ENCODE measurements at places on chromosomes 2 and 18.

DNA sequence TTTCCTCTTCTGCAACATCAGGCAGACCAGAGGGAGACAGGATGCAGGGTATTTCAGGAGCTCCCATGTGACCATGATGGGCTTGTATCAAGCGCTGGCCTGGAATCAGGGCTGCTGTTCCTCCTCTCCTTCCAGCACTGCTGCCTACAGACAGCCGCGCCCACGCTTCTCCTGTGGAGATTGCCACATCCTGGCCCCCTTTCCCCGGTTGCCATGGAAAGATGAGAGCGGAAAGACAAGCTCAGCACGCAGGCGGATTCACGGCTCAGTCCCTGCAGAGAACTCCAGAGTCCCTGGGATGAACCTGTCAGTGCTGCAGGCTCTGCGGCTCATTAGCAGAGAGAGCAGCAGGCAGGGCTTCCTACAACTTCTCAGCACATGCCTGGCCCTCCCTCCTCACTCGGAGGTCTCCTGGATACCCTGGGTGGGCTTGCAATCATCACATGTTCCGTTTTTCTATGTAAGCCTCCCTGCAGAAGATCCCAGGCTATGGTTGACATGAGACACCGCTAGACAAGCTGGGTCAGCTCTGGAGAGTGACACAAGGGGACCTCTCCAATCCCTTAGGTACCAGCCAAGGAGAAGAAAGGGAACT is 497.8 kb upstream of the MYT1L start:
- no peak for DNase-seq

DNA sequence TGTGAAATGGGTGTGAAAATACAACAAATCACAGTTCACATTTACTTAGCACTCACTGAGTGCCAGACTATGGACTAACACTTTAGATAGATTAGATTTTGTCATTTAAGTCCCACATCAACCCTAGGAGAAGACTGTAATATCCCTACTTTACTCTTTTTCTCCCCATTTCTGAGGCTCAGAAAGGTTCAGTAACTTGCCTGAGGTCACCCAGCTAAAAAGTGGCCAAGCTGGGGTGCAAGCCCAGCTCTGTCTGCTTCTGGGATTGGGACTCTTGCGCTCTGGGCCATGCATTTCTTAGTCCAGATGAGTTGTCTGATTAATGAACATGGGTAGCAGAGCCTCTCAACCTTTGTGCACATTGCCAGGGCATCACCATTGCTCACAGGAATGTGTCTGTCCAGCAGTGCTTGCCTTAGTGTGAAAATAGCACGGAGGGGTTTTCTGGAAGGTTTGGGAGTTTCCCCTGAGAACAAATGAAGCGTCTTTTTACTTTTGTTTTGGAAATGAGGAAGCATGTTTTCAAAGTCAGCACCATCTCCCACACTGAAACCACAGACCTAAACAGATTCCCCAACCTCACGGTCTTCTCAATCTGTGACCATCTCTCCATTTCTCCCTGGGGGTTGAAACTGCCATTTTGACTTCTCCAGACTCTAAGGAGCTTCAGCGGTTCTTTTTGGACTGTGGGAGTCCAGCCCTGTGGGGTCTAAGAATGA is 31.9 kb downstream of the NRP2 start:
- DNase-seq: no peak

GRCh38 chr18:35956226-35956625 is 16.3 kb upstream of the RMP24 start:
- no peak for DNase-seq

DNA sequence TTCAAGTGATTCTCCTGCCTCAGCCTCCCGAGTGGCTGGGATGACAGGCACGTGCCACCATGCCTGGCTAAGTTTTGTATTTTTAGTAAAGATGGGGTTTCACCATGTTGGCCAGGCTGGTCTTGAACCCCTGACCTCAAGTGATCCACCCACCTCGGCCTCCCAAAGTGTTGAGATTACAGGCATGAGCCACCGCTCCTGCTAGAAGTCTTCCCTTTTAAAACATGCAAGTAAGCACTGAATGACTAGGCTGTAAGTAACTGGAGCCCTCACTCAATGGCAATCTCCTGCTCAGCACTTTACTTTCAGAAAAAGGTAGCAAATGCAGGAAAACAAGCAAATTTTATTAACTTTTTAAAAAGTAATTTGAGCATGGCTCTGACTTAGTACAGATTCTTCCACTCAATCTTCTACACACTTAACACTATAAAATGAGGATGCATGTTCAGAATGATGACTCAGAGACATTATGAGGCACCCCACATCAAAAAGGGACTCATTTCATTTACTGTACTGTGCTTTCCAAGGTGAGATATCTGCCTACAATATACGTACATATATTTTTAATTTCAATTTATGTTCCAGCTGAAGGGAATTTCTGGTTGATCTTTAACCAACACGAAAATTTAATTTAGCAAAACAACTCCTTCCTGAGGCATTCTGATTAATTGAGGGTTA is 6.6 kb upstream of the NCK2 start:
- DNase-seq: no peak

- no peak for DNase-seq
Observed at GRCh38 chr2:181189951-181190350, 209.5 kb downstream of the UBE2E3 start.

- no peak for DNase-seq
Observed at GRCh38 chr2:191615596-191615995, 62.3 kb upstream of the NABP1 start.

DNA sequence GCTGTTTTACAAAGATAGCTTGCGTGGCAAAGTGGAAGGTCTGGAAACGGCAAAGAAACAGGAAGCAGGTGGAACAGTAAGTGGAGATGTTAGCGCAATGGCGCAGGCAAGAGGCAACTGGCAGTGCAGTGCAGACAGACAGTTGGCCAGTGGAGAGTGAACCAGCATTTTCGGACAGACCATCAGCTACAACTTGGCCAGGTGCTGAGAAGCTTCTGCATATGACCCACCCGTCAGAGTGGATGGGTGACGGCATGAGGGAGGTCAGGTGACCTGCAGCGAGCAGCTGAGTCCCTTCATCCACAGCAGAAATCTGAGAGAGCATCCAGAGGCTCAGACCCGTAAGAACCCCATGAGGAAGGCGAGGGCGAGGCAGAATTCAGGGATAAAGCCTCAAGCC is 33.8 kb downstream of the NPC1 start:
- DNase-seq: no peak

GRCh38 chr2:159916511-159916910 is 118.5 kb upstream of the CD302 start:
- no peak for DNase-seq

- DNase-seq: no peak
Observed at GRCh38 chr2:103284750-103285149, 522.9 kb downstream of the TMEM182 start.

- no peak for DNase-seq
Observed at GRCh38 chr2:47077442-47078117, 77.5 kb downstream of the STPG4 start.

DNA sequence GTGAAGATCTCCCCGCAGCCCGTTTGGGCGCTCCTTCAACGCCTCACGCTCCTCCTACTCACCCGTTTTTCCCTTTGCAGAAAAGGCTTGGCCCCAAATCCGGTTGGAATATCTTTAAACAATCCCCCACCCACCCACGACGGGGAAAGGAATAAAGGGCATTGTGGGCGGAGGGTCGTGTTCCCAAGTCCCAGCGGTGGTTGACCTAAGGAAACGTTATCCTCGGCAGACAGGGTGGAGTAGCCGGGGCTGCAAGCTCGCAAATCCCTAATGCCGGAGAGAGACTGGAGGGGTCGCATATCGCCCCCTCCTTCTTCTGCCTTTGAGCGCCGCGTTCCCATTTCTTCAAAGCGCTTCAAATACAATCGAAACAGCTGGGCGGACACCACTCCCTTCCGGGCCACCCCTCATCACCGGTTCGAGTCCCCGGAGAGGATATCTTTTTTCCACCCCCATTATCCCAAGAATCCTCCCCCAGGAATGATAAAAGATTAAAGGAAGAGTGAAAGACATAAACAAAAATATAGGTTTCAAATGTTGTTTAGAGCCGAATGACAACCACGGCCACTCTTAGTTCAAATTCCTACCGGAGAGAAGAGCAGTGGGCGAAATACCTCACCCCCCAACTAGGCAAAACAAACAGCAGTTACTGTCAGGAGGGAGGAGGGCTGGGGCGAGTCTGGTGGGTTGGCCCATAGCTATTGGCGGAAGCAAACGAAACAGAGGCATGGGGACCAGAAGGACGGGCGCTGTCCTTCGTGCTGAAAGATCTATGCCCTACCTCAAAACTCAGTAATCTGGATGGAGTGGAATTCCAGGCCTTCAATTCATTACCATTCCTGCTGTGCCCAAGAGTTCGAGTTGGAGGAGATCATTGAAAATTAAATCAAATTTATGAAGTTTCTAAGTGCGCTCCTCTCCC is 2.8 kb upstream of the GAD1 start:
- DNase-seq: peak; percentile 61

Measured in lung microvascular endothelial cell (primary cell).